Ureter (tissue), 1 donor: ENCODE measurements at places on chromosomes 11 and 22.

DNA sequence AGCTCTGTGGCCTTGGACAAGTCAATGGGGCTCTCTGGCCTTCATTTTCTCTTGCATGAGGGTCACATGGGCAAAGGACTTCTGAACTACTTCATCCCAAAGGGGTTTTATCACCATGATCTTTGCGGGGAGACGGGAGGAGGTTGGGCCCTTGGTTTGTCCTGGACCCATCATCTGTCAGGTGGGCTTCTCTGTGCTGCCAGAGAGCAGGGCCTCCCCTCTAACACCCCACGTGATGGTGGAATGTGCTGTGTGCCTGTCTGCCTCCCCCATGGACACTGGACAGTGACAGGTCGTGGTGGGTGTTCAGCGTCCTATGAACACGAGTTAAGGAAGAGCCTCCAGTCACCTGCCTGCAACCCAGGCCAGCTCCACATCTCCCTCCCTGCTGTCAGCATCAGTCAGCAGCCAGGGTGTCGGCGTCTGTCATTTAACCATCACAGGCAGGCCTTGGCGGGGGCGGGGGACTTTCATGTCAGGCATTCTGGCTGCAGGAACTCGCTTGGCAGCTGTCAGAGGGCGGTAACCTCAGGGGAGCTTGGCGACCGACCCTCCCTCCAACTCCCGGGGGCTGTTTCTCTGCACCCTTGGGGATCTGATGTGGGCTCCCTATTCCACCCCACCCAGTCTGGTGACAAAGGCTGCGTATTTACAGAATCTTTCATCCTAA is 2.6 kb upstream of the SUN2 start:
- DNase-seq: no peak

- no peak for DNase-seq
Observed at GRCh38 chr11:119029340-119030028, 1.2 kb downstream of the SLC37A4 start.

DNA sequence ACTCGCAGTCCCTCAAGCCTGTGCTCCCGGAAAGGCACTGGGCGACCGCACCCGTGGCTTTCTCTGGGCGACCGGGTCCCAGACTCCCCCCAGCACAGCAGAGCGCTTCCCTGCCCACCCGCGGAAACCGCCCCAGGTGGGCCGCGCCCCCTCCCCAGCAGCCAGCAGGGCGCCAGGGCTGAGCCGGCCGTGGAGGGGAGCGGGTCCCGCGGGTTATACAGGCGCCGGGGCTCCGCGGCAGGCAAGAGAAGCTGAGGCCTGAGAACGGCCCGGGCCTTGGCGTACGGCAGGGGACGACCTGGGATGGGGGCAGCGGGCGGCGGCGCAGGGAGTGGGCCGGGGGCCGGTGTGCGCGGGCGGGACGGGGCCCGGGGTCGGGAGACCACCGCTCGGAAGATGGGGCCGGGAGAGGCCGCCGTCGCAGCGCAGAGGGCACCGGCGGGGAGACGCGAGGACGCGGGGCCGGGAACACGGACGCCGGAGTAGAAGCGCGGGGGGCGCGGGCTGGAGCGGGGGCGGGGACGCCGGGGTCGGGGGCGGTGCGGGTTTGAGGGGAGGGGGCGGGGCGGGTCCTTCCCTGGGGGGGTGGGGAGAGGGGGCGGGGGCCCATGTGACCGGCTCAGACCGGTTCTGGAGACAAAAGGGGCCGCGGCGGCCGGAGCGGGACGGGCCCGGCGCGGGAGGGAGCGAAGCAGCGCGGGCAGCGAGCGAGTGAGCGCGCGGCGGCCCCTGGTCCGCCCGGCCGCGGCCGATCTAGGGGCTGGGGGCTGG is at the start of gene MDK:
MDK (plus strand) TSS at position 622 of the 771 bp plus-strand sequence. CDS start 389 bp downstream, outside the sequence.
- DNase-seq: no peak

DNA sequence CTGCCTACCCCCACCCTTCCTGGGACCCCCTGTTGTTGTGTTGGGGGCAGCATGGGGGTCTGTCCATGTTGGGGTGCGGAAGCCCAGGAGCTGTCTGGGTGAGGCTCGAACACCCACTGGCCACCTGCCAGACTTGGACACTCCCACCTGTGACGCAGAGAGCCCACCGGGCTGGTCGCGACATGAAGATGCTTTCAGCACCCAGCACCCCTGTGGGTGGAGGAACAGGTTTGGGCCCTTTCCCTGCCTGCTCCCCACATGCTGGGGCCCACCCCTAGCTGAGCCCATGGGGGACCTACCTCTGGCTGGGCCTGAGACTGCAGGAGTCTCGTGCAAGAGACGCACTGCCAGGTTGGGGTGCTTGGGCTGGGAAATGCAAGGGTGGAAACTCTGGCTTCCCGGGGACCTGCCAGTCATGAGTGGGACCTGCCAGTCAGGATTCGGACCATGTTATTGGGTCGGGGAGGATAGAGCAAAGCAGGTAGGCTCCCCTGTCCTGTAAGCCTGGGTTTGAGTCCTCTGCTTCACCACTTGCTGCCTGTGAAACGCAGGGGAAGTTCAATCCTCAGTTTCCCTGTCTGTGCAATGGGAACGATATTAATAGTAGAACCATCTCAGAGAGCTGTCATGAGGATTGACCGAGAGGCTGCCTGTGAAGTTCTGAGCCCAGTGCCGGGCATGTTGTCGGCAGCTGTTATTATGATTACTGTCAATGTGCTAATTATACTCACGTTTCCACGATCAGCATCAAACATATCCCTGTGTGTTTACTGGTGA is 24.1 kb downstream of the KIAA1671 start:
- peak; percentile 74 for DNase-seq

DNA sequence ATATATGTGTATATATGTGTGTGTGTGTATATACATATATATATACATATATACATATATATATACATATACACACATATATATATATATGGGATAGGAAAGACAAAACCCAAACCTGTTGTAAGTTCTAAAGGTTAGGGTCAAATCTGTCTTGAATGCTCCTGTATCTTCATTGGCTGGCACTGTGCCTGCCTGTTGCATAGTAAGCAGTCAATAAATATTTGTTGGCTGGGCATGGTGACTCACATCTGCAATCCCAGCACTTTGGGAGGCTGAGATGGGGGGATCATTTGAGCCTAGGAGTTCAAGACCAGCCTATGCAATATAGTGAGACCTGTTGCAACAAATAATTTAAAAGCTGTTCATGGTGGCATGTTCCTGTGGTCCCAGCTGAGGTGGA is 205.4 kb downstream of the DBX1 start:
- no peak for DNase-seq

- peak; percentile 70 for DNase-seq
Observed at GRCh38 chr11:35083431-35084238, 55.3 kb upstream of the CD44 start.

- no peak for DNase-seq
Observed at GRCh38 chr22:41169157-41169556, 36.0 kb upstream of the L3MBTL2 start.

DNA sequence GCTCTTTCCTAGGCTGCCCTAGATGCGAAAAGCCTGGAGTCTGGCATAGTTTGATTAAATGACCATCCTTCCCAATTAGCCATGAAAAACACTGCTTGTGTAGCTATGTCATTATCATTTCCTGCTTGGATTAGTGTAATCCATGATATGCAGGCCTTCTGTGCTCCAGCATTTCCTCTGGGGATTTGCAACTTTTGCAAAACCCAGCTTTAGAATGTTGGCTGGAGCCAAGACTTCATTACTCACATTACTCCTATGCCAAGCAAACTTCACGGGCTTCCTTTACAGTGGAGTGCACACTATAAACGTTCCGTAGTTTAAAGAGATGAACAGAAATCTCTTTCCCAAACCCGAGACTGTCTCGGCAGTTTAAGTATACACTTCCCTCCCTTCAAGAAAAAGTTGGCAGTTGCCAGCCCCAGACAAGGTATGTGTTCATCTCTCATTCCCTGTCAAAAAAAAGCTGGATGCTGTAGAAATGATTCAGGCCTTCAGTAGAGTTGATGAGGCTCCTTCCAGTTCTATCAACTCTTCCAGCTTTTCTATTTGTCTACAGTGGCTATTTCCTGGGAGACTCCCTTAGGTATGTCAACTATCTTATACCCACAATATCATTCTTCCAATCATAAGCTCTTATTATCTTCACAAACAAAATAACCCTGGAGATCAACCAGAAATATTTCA is 180.0 kb downstream of the MAML2 start:
- DNase-seq: no peak

- peak; percentile 88 for DNase-seq
Observed at GRCh38 chr11:12288212-12288930, 89.0 kb upstream of the PARVA start.

DNA sequence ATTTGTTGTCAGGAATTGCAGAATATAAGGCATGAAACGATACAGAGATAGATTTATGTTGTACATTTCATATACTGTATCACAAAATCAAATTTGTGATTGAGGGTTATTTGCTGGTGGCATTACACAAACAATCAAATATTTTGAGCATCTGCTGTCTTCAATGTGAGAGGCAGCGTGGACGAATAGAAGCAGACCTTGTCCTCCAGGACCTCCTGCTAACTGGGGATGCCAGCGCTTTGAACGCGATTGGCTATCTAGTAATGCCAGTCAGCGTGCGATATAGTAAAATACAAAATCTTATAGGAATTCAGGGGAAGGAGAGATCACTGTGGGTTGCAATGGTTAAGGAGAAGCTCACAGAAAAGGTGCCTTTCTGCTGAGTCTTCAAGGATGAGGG is 631 bp upstream of the SNX19 start:
- no peak for DNase-seq

- DNase-seq: no peak
Observed at GRCh38 chr11:69704508-69705253, 859 bp upstream of the FGF19 start.

GRCh38 chr22:19962246-19962908 is 20.8 kb upstream of the TXNRD2 start:
- peak; percentile 87 for DNase-seq

GRCh38 chr11:76030286-76030685 is 176.0 kb downstream of the WNT11 start:
- no peak for DNase-seq

DNA sequence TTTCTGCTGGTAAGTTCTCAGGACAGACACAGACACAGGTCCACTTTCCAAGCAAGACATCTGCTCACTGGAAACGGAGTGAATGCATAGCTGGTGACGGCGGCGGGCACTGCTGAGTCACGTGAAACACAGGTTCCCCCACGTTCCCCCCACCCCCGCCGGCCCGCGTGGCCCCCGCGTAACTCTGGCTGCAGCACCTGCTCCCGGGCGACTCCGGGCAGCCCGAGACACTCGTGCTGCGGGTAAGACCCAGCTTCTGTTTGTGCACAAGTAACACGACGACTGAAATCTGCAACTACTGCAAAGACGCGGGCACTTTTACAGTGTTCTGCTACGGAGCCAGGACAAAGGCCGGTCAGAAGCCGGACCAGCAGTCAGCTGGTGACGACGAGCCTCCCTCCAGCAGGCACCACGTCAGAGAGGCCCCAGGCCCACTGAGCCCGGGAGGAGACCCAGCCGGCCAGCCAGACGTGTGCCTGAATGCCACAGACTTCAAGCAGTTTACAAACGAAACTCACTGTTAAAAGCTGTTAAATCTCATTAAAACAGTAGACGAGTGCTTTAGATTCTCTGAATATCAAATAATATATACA is 12.9 kb upstream of the ARFGAP3 start:
- no peak for DNase-seq

- peak; percentile 10 for DNase-seq
Observed at GRCh38 chr22:20384865-20385264, 9.1 kb upstream of the ZNF74 start.

DNA sequence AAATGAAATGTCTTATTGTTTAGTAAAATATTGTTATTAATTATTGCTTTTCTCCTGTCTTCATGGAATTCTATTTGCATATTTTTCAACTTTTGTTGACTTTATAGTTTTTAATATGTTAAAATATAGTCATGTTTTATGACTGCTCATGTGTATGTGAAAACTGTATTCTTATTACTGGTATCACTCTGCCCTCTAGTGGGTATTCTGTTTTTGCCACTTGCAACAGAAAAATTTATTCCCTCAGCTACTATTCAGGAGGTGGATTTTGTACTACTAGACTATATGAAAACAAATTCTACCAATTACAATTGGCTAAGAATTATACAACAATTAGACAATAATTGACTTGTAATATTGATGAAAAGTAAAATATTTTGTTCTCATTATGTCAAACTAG is 45.0 kb downstream of the OR4C6 start:
- DNase-seq: no peak

DNA sequence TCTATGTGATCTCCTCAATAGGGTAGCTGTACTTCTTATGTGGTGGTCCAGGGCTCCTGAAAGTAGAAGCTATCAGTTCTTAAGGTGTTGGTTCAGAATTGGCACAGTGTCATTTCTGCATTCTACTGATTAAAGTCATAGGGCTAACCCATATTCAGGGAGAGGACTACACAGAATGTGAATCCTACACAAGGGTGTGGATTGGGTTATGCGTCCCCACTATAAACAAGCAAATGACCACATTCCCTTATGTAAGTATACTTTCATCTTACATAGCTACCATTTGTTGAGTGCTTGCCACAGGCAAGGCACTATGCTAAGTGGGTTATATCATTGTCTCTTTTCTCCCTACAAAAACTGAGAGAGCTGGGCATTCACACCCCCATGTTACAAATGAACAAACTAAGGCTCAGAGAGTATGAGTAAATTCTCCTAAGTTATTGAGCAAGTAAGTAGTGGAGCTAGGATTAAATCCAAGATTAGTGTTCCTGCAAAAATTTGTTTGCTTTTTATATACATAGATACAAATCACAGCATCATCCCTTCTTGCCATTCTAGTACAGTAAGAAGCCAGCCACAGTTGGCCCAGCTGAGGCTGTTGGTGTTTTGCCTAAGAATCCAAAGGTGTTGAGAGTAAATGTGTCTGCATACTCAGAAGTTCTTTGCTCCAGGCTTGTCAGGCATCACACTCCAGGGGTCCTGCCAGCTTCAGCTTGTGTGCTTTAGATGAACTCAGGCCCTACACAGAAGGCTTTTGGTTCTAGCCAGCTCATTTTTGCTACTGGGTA is 157.8 kb downstream of the KIF18A start:
- no peak for DNase-seq

DNA sequence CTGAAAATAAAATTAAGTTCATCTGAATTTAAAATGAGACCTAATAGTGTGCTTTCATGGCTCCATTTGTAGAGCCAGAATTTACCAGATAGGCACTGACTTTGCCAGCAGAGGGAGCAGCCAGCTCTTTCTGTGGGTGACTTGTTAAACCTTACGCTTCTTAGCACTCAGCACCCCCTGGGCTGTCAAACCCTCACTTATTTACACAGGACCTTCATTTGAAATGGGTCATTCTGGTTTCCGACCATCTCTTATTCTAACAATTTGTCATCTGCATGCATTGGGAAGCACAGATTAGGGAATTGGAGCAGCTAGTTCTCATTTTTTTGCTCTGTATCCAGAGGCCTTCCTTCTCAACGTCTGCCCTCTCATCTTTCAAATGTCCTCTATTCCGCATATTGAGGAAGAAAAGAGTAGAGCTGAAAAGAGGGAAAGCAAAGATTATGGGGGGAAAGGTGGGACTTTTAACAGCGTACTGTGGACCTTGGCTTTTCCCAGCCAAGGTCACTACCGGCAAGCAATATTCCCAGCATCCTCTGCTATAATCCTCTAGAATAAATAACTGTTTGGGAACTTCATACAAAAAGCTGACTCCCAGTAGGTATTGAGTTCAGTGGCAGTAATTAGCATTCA is 3.1 kb downstream of the ASRGL1 start:
- DNase-seq: peak; percentile 52

GRCh38 chr11:128581561-128582272 is 5.6 kb downstream of the ETS1 start:
- no peak for DNase-seq

- no peak for DNase-seq
Observed at GRCh38 chr11:32436751-32437494, 1.6 kb upstream of the WT1 start.
